ENCODE measurements at places on chromosomes 2 and 18.

DNA sequence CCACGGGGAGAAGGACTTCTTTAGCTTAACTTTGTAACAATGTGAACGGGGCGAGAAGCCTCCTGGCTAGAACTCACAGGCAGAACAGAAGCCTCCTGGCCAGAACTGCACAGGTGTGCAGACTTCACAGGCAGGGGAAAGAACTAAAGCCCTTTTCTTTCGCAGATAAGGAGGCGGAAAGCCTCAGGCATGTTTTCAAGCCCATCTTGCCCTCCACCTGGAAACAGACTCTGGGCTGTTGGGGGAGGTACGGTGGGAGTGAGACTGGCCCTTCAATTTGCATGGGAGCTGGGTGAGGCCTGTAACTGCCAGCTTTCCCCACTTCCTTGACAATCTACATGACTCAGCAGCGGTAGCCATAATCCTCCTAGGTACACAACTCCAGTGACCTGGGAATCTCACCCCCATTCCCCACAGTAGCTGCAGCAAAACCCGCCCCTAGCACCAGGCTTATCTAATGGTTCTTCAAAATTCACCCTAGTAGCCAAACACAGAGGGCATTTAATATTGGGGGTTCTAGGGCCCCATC is 22.9 kb upstream of the ABCA12 start:
- DNase-seq: no peak

DNA sequence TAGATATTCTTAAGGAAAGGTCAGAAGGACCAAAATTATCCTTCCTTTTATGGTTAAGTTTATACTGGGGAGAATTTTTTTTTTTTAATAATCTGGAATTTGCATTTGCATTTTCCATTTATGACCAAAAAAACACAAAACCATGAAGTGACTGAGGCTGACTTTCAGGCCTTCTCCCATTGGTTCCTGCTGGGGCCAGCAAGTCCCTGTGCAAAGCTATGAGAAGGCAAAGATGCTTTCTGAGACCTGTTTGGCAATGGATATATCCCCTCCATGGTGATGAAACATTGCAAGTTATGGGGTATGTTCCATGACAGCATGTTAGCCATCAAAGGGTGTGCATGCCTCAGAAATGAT is 60.8 kb downstream of the KIAA2012 start:
- DNase-seq: no peak

DNA sequence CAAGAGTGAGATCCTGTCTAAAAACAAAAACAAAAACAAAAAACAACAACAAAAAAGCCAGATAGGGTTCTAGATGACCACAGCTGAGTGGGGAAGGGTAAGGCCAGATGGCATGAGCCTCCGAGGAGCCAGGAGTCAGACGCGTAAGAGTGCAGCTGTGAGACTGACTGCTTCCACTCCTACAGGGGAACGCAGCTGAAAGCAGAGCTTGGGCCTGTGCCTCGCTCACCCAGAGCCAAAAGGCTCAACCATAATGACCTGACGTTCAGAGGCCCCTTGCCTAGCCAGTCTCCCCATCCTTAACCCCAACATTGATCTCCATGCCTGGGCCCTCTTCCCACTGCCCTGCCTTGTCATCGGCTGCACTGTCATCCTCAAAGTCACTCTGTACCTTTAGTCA is 26.5 kb upstream of the NCL start:
- no peak for DNase-seq

GRCh38 chr2:176269319-176270099 is at the start of gene MTX2:
MTX2 (plus strand) TSS chr2:176269442; CDS start chr2:176269630, 188 bp downstream.
- DNase-seq: no peak

DNA sequence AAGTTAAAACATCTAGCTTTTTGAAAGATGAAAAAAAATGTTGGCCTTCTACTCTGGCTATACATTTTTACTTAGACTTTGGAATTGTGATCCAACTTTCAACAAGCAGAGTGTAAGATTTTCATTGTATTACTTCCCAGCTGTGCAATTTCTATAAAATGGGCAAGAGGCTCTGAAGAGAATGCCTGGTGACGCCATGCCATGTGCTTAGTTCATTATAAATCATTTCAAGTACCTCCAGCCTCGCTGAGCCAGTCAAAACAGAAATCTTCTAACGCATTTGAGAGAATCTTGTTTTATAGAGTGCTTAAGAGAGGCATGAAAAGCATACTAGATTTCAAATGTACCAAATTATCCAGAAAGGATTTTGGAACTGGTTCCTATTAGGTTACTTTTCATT is 10.1 kb upstream of the STK17B start:
- DNase-seq: no peak

GRCh38 chr2:219174801-219175200 is 1.9 kb downstream of the CNPPD1 start:
- DNase-seq: no peak

- DNase-seq: no peak
Measured at GRCh38 chr2:187118331-187119099, 269.5 kb upstream of the ZSWIM2 start.

DNA sequence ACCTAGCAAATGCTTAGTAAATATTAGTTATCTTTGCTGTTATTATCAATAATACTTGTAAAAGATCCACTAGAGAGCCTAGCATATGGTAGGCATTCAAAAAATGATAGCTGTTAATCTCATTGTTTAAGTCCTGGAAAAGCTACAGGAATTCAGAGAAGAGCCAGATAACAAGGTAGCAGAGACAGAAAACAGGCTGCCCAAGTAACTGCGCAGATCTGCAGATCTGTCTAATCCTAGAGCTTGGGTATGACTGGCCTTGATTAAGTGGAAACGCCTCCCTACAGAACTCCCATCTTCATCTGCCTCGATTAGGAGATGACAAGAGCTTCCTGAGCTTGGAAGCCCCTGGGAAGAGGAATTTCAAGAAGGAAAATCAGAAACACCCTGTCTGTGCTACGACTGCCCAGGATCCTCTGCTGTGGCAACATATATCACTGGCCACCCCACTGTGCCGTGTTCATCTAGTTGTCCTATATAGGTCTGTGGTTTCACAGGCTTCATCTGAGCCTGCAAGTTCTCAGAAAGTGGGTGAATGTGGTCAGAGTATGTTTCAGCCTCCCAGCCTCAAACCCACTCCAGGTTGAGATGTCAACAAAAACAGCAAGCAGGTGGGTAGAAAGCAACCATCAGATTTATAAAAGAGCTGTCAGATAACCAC is 151.5 kb upstream of the PKDCC start:
- DNase-seq: no peak

GRCh38 chr18:13147130-13147529 is 71.4 kb upstream of the LDLRAD4 start:
- DNase-seq: no peak

All from cerebellar nuclear complex (tissue), 1 donor.